Endothelial cell (in vitro differentiated cells): ENCODE measurements at places on chromosomes 6 and 20. TPM values are rescaled to one million over a fixed set of nuclear protein-coding genes. Genes with fewer than 3 reads are reported as not detected.

Gene BACH2
- 3.9 TPM for total RNA-seq

Gene FAM184A
- 134 TPM for total RNA-seq

DNA sequence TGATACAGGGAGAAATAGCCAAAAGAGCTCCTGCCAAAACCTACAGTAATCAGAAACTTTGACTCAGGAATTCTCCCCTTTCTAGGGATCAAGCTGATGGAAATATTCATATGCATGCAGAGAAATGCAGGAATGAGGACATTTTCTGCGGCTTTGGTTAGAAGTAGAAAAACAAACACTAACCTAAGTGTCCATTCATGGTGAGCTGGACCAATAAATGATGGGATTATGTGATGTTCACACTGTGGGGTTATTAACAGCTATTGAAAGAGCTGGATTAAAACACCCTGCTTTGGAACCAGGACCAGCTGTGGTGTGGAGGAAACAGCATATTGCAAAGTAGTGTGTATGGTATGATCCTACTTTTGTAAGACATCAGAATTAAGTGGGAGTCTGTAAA lies 143.1 kb downstream of the SYCP2 start:
- H3K27me3 ChIP-seq, result no peaks in the 10 kb centered on the region
- H3K27ac ChIP-seq, result no peak overlapping the region
- H3K4me1 ChIP-seq, result no peaks in the 10 kb centered on the region
- peaks cover 13% of the 10 kb centered on the region for H3K36me3 ChIP-seq
- no peak overlapping the region for H3K4me3 ChIP-seq
- DNase-seq, result no peak

DNA sequence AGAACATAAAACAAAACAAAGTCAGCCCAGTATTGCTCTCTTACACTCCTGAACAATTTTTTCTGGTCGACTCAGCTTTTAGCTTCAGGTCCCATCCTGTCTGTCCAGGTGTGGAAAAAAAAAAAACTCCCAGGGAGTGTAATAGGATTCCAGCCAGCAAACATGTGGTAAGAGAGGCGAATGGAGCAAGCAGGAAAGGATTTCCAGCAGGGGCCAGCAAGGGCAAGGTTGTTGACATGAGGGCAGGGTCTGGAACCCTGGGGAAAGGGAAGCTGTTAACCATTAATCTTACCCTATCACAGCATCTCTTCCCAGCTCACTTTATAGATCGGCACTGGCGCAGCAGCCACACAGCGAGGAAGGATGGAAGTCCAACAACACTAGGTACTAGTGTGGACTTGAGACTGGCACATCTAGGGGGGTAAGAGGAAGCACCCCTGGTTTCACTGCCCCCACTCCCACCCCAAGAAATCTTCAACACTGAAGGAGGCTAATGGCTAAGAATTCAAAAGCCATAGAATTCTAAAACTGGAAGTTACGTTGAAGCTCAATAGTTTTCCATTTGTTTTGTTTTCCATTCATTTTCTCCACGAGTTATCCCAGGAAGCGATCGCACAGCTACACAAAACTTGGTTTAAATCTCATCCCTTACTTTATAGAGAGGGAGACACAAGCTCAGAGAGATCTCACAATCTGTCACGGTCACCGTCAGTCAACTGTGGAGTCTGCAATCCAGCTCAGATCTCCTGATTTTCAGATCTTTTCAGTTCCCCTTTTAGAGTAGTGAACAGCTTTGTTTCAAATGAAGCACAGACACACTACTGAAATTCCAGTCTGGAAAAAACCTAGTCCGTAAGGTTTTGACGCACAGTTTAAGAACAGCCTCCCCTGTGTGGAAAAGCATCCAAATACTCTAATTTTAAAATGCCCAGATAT lies 53.3 kb downstream of the SLC22A23 start:
- H3K27me3 ChIP-seq, result peaks cover 2% of the 10 kb centered on the region
- no peak overlapping the region for H3K4me3 ChIP-seq
- DNase-seq, result no peak
- H3K36me3 ChIP-seq, result peaks cover 12% of the 10 kb centered on the region
- H3K27ac ChIP-seq, result no peak overlapping the region

DNA sequence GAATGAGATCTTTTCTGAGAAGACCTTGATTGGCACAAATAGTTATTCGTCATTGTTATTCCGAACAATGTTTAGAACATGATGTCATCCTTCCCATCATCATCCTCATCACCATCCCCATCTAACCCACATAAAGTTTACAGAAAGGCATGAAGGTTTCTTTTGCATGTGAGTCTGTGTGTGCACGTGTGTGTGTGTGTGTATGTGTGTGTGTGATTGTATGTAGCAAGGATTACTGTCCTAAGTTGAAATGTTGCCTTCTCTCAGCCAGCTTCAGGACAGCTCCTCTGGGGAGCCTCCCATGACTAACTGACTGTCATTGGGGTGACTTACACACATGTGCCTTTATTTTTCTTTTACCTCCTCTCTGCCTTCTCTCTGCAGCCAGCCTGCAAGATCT lies 113.5 kb downstream of the SLC22A3 start:
- peaks cover 3% of the 10 kb centered on the region for H3K27me3 ChIP-seq
- H3K27ac ChIP-seq, result no peak overlapping the region
- peaks cover 5% of the 10 kb centered on the region for H3K4me1 ChIP-seq
- no peak overlapping the region for H3K4me3 ChIP-seq
- DNase-seq, result no peak

- H3K4me1 ChIP-seq, result peaks cover 44% of the 10 kb centered on the region
- no peak overlapping the region for H3K27ac ChIP-seq
- H3K4me3 ChIP-seq, result peak overlapping the region; percentile 90
- DNase-seq, result peak; percentile 41
- H3K36me3 ChIP-seq, result peaks cover 29% of the 10 kb centered on the region
Measured at GRCh38 chr6:119077643-119078375, 655 bp downstream of the FAM184A start.

DNA sequence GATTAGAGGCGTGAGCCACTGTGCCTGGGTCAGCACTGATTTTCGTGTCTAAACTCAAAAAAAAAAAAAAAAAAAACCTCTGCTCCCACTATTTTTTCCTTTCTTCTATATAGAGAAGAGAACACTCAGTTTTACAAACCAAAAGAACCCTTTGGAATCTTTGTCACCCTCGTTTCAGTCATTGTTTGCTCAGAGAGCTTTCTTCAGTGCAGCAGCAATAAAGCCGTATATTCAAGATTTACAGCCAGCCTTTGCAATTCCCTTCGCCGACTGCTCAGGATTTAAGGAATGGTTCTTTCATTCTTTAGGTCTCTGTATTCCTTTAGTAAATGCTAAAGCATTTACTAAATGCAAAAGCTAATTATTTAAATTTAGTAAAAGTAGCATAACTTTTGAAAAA lies 20.1 kb downstream of the RIOK1 start:
- H3K4me3 ChIP-seq, result no peak overlapping the region
- DNase-seq, result no peak
- no peaks in the 10 kb centered on the region for H3K27me3 ChIP-seq
- H3K27ac ChIP-seq, result no peak overlapping the region
- peaks cover 11% of the 10 kb centered on the region for H3K36me3 ChIP-seq

DNA sequence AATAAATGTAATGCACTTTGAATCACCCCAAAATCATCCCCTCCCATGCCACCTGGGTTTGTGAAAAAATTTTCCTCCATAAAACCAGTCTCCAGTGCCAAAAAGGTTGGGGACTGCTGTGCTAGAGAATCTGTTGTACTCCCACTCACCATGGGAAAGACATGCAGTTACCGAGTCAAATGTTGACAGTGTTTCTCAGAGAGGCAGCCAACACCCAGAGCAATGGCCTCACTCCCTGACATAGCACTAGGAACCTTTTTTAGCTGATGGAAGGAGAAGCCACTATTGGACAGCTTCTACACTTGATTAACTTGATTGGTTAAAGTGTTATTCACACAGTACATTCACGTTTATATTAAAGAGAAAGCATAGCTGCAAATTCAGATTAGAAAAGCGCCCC lies 59.8 kb upstream of the MANEA start:
- no peaks in the 10 kb centered on the region for H3K36me3 ChIP-seq
- H3K4me1 ChIP-seq, result peaks cover 2% of the 10 kb centered on the region
- H3K27me3 ChIP-seq, result peaks cover 2% of the 10 kb centered on the region

GRCh38 chr6:25991785-25992412 lies 29.3 kb downstream of the TRIM38 start:
- H3K36me3 ChIP-seq, result peaks cover 2% of the 10 kb centered on the region
- H3K4me3 ChIP-seq, result peak overlapping the region; percentile 88
- peak; percentile 58 for DNase-seq
- peaks cover 4% of the 10 kb centered on the region for H3K27me3 ChIP-seq
- H3K27ac ChIP-seq, result peak overlapping the region; percentile 85

Gene MYCT1
- total RNA-seq, result 178 TPM

GRCh38 chr6:55023230-55023629 lies 151.1 kb upstream of the HCRTR2 start:
- no peak overlapping the region for H3K4me3 ChIP-seq
- H3K36me3 ChIP-seq, result no peaks in the 10 kb centered on the region

Gene SNAP25
- total RNA-seq, result 0.38 TPM

- no peak overlapping the region for H3K4me3 ChIP-seq
- H3K27me3 ChIP-seq, result peaks cover 41% of the 10 kb centered on the region
- peaks cover 4% of the 10 kb centered on the region for H3K36me3 ChIP-seq
- peaks cover 34% of the 10 kb centered on the region for H3K4me1 ChIP-seq
Measured at GRCh38 chr20:21507400-21508229, 6.2 kb downstream of the NKX2-2 start.

DNA sequence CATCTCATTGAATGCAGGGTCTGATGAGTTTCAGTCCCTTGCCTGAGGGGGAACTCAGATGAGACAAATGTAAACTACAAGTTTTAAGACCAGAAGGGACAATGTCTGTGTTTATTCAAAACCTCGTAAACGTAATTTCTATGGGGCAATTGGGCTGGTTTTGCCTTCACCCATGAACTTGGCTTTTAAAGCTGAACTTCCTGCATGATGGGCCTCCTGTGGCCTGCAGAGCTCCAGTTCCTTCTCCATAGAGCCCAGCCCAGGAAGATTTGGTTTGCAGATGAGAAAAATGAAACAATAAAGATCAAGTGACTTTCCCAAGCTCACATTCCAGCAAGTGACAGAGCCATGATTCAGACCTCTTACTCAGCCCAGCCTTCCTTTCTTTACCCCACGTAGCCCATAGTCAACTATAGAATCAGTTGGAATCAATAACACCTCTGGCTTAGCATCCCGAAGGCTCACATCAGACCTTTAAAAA lies 612.3 kb downstream of the UTRN start:
- DNase-seq, result no peak
- H3K4me3 ChIP-seq, result no peak overlapping the region
- no peak overlapping the region for H3K27ac ChIP-seq

Gene WFDC2
- 4.6 TPM for total RNA-seq
